ENCODE measurements at places on chromosomes 2 and 18.

DNA sequence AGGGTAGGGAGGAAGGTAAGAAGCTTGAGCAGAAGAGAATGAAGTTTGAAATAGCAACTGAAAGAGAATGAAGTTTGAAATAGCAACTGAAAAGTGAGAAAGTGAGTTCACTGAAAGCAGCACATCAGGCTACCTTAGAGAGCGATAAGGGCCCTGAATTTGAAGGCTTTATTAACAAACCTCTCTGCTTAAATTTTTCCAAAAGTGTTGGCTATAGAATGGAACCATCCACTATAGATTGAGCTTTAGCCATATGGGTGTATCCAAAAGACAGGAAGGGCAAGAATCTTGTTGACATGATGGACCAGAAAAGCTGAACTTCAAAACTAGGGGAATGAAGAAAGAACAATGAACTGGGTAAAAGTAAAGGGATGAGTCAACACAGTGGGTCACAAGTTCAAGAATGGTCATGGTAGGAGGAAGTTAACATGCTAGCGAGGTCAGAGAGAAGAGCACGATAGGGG is 122.5 kb downstream of the ASXL3 start:
- no peak for DNase-seq

- no peak for DNase-seq
These were observed 24.3 kb upstream of the BOK start for GRCh38 chr2:241534293-241534692.

GRCh38 chr18:52288403-52289004 is 51.5 kb upstream of the DCC start:
- DNase-seq = no peak

- DNase-seq = no peak
These were observed 59.3 kb upstream of the MGAT4A start for GRCh38 chr2:98790221-98790620.

DNA sequence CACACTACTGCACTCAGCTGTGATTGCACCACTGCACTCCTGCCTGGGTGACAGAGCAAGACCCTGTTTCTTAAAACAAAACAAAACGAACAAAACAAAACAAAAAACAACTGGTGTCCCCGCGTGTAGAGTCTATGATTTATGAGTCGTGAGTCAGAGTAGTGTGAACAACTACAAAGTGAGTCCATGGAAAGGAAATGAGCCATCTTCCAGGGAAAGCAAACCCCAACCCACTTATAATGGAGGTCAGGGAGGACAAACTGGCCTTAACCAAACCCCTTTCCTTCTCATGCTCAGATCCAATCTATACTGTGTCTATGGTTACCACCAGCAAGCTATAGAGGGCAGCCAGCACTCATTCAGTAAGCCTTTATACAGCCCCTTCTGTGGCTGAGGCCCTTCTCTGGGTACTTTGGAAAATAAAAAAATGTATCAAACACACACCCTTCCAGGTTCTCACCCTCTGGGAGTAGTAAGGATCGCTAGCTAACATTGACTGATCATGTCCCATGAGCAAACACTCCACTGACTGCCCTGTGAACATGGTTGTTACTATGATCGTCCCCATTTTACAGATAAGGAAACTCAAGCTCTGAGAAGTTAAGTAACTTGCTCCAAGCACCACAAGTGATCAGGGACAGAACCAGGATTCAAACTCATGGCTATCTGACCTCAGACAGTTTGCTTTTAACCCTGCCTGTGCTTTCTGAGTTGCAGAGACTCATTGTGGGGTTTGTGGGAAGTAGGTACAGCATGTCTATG is 24.7 kb upstream of the COLEC12 start:
- DNase-seq = no peak

DNA sequence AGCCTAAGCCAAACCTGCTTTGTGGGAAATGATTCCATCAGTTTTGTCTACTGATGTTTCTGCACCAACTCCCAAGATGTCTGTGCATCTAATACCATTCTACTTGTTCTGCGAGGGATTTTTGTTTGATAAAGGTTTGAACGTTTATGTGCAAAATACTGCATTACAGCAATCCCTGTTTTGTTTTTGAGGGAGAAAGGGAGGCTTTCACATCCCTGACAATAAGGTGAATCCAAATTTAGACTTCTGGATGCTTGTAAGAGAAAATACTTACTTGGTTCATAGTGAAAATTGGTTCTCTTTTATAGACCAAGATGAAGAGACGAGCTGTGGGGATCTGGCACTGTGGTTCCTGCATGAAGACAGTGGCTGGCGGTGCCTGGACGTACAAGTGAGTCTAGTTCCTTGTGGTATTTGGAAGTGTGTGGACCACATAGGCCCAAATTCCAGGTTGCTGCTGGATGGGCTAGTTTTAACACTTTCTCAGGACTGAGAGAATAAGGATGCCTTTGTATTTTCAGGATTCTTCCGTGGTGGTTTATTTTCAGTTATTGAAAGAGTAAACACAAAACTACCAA is 1.1 kb downstream of the RPL37A start:
- DNase-seq = no peak

- no peak for DNase-seq
These were observed 121.7 kb upstream of the B3GNT2 start for GRCh38 chr2:62074233-62074632.

GRCh38 chr18:7789856-7790552 is 222.9 kb downstream of the PTPRM start:
- no peak for DNase-seq

- no peak for DNase-seq
These were observed 708 bp upstream of the RIF1 start for GRCh38 chr2:151408788-151409600.

GRCh38 chr2:80420530-80421208 is 116.1 kb upstream of the LRRTM1 start:
- no peak for DNase-seq

- DNase-seq = no peak
These were observed 15.2 kb downstream of the PDCD1 start for GRCh38 chr2:241843321-241844065.

GRCh38 chr18:33201509-33201926 is 239.0 kb downstream of the CCDC178 start:
- no peak for DNase-seq

DNA sequence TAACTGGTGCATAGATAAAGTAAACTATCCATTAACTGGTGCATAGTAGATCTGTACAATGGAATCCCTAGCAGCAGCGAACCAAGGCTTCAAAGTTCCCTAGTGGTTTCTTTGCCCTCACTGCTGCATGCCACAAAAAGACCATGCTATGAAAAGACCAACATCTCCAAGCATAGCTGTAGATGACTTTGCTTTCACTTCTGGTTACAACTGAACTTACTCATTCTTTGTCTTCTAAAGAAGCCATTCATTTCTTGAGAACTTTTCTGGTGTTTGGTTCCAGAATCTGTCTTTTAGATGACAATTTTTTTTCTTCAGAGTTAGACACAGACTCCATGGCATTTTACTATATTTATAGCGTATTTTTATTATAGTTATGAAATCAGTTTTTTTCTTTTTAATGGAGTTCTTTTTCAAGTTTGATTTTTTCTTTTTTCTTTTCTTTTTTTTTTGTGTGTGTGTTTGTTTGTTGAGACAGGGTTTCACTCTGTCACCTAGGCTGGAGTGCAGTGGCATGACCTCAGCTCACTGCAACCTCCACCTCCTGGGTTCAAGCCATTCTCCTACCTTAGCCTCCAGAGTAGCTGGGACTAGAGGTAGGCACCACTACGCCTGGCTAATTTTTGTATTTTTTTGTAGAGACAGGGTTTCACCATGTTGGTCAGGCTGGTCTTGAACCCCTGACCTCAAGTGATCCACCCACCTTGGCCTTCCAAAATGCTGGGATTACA is 63.6 kb downstream of the SLC35F5 start:
- no peak for DNase-seq

DNA sequence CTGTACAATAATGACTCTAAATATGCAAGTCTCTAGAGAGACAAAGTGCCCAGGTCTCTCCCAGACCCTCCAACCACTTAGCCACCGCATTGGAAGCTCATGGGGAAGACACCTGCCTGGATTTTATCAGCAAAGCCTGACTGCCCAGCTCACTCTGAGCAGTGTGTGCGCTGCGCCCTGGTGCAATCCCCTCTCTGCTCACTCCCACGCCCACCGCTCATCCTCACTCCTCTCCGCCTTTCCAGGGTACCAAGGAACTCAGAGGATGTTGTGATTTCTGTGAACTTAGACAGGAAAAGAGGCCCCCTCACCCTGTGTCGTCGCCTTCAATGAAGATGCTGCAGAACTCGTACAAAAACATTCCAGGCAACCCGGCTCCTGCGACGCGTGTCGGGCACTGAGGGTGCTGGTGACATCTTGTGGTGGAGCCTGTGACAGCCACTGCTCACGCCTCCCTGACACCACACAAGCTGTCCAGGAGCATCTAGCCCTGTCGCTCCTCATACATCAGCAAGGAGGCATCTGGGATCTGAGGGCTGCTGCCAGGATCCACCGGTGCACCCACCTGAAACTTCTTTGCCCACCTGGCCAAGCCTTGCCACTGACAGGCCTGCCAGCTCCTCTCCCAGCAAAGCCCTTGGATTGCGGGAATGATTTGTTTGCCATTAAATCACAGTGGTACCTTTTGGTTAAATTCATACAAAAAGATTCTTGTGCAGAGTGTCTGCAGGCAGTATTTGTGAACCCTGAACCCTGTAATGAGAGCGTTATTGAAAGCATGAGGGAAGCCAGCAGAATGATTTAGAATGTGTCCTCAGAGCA is 220.4 kb downstream of the ZNF516 start:
- DNase-seq = no peak

DNA sequence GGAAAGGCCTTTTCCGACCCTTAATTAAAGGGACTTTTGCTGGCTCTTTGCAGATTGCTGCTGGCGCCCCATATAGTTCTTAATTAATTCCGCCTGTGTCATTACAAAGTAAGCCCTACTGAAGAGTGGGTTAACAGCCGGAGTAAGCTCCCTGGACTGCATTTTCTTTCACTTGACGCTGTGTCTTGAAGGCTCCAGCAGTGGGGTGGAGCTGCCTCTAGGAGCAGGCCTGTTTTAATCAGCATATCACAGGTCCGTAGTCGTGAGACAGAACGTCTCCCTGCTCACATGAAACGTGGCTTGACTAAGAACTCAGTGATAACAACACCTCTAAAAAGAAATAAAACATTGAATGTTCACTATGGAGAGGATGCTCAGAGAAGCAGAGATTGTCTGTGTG is 329.9 kb upstream of the RAB12 start:
- DNase-seq = no peak

- DNase-seq = no peak
These were observed 450.7 kb upstream of the PIK3C3 start for GRCh38 chr18:41504316-41504715.

- no peak for DNase-seq
These were observed 121.3 kb upstream of the CD226 start for GRCh38 chr18:70068981-70069380.

GRCh38 chr2:219570194-219570923 is 980 bp downstream of the OBSL1 start:
- DNase-seq = no peak

GRCh38 chr2:222410534-222410933 is 13.8 kb upstream of the SGPP2 start:
- no peak for DNase-seq

- no peak for DNase-seq
These were observed 752.9 kb upstream of the HS6ST1 start for GRCh38 chr2:129071531-129071930.

DNA sequence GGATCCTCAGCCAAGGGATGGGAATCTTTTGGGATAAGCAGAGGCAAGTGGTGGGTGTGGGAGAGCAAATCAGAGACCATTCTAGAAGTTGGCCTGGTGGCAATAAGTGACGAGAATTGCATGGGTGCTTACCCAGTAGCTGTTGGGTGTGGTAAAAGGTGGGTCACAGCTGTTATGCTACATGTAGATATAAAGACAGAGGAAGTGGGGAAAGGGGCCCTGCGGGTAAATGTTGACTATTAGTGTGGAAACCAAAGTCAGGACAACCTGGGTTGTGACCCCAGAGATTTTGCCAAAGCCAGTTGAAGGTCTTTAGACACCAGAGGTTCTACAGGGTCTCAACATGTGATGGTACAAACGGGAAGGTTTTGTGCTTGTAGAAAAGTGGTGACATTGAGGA is 443.6 kb upstream of the HNRNPA3 start:
- DNase-seq = no peak

DNA sequence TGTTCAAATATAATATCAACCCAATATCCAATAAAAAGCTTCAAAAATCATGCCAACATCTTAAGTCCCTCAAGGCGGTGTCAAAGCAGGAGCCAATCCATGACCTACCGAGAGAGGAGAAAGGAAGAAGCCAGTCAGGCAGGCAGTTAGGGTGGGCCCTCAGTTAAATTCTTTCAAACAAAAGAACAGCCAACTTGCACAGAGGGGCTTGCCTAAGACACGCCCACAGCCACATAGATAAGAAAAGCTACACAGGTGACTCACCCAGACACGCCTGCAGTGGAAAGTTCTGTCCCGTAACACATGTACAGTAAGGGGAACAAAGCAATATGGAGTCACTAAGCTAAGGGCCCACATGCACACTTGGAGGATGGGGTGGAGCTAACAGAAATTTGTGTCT is 61.3 kb downstream of the SP110 start:
- DNase-seq = no peak

- no peak for DNase-seq
These were observed 152.6 kb downstream of the GALNT14 start for GRCh38 chr2:30985493-30986230.

- no peak for DNase-seq
These were observed 487.6 kb downstream of the METTL4 start for GRCh38 chr18:2083691-2084090.

DNA sequence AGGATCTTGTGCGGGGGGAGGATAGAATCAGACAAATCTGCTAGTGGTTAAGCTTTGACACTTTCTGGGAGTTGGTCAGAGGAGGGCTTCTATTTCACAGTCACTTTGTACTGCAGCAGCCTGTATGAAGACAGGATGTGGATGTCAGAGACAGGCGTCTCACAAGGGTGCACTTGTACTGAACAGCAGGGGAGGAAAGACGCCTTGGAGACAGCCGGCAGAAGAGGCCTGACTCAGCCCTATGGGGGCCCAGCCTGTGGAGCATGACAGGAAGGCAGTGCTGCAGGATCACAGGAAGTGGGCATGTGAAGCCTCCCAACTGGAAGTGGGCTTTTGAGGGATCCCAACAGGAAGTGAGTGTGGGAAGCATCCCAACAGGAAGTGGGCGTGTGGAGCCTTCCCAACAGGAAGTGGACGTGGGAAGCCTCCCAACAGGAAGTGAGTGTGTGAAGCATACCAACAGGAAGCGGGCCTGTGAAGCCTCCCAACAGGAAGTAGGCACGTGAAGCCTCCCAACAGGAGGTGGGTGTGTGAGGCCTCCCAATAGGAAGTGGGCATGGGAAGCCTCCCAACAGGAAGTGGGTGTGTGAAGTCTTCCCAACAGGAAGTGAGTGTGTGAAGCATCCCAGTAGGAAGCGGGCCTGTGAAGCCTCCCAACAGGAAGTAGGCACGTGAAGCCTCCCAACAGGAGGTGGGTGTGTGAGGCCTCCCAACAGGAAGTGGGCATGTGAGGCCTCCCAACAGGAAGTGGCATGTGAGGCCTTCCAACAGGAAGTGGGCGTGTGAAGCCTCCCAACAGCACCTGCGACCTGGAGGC is 212.3 kb downstream of the SNTG2 start:
- no peak for DNase-seq

GRCh38 chr2:38947241-38948239 is 57.9 kb downstream of the ARHGEF33 start:
- peak; percentile 39 for DNase-seq
